ENCODE measurements at places on chromosomes 13 and 19. TPM values are rescaled to one million over a fixed set of nuclear protein-coding genes. Genes with fewer than 3 reads are reported as not detected.

Gene OR10H1
- not detected for polyA plus RNA-seq

Gene LGALS7
- 0.71 TPM for polyA plus RNA-seq

Gene C19orf18
- polyA plus RNA-seq, result 3.5 TPM

Gene GRK1
- polyA plus RNA-seq, result 0.19 TPM

Gene SYDE1
- polyA plus RNA-seq, result 32.6 TPM

Gene PRTN3
- polyA plus RNA-seq, result 1.6 TPM

Gene IL17D
- polyA plus RNA-seq, result 8.2 TPM

Gene SYMPK
- polyA plus RNA-seq, result 76.3 TPM

Gene CEACAM3
- polyA plus RNA-seq, result not detected

Gene PGLYRP1
- 0.66 TPM for polyA plus RNA-seq

Gene PLIN5
- 3.2 TPM for polyA plus RNA-seq

Gene ADAMTS10
- polyA plus RNA-seq, result 55.5 TPM

Gene NCAN
- not detected for polyA plus RNA-seq

Gene SLITRK5
- polyA plus RNA-seq, result 1.7 TPM

Gene SAMD1
- 33.4 TPM for polyA plus RNA-seq

Gene TNPO2
- polyA plus RNA-seq, result 55.5 TPM

Gene CADM4
- 56.9 TPM for polyA plus RNA-seq

Gene ACP7
- polyA plus RNA-seq, result 0.13 TPM

Gene SIGLEC10
- 0.76 TPM for polyA plus RNA-seq

Gene CGB5
- not detected for polyA plus RNA-seq
